ENCODE measurements at places on chromosomes 5 and 9.
A peak's percentile ranks its signal among the peaks of the same experiment; 100 is the strongest.

GRCh38 chr9:113790093-113790492, 86.0 kb upstream of the ZNF618 start:
- DNase-seq = no peak

- DNase-seq = no peak
Observed at GRCh38 chr5:38968665-38969064, 105.5 kb downstream of the RICTOR start.

DNA sequence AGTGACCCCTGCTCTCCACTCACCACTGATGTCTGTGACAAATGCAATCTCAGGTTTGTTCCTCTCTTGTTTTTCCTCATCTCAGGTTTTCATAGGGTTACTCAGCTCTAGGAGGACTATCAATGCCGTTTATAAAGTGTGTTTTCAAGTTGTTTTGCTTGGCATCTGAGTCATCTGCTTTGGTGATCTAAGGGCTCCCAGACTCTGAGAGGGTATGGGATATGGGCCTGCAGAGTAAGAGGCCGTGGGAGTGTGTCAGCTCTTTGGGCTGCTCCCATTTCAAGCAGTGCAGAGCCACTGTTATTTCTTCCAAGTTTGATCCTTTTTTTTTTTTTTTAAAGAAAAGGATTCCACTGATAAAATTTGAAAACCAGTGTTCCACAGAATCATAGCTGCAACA, 46.3 kb downstream of the NNT start:
- DNase-seq = peak; percentile 76

DNA sequence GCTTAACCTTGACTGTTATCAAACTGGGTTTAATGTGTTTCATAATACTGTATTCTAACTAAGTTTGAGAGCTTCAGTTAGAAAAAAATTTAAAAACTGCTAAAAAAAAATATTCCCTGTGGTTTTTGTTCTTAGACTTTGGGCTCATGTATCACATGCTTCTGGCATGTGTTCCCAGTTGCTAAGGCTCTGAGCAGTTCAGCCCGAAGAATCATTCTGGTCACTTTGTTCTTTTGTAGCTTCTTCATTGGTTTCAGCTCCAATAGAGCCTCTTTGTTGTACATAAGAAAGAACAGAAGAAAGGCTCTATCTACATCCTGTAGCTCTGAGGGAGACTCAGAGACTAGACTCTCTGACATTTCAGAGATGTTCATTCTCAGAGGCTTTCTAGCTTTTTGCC, 25.6 kb downstream of the KCNN2 start:
- no peak for DNase-seq

DNA sequence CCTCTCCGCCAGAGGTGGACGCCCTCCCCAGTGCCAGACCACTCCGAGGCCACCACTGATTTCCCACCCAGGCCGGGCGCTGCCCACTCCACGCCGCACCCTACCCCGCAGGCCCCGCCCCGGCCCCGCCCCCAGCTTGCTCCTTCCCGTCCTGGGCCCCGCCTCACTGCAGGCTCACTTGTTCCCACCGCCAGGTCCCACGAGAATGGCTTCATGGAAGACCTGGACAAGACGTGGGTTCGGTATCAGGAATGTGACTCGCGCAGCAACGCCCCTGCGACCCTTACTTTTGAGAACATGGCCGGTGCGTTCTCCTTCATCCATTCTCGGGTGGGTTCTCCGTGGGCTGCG, 6.5 kb downstream of the LRRC26 start:
- no peak for DNase-seq
